ENCODE measurements at places on chromosomes 5 and 9.

DNA sequence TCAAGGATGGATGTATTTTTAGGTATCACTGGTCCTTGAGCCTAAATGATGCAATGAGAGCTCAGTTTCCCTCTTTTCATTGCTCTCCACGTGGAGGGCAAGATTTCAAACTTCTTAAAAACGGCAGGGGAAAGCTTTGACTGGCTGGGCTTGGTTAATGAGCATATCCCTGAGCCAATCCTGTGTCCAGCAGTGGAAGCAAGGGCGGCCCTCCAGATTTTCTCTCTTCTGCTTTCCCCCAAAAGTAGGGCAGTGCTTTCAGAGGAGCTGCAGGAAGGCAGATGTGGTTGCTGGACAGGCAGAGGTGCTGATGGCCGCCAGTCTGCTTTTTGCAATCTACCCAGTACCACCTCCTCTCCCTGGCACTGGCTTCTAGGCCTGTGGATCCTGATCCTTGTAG lies 30.0 kb upstream of the TBC1D2 start:
- DNase-seq = no peak

GRCh38 chr9:130254747-130255630 lies 10.6 kb upstream of the HMCN2 start:
- DNase-seq = no peak

- no peak for DNase-seq
Measured at GRCh38 chr9:31637265-31637664, 747.2 kb upstream of the ACO1 start.

GRCh38 chr5:51908215-51908614 lies 525.0 kb downstream of the ISL1 start:
- DNase-seq = no peak

GRCh38 chr9:73916016-73916673 lies 581.0 kb upstream of the RORB start:
- no peak for DNase-seq

- DNase-seq = no peak
Measured at GRCh38 chr9:5957166-5957565, 58.3 kb downstream of the RANBP6 start.

DNA sequence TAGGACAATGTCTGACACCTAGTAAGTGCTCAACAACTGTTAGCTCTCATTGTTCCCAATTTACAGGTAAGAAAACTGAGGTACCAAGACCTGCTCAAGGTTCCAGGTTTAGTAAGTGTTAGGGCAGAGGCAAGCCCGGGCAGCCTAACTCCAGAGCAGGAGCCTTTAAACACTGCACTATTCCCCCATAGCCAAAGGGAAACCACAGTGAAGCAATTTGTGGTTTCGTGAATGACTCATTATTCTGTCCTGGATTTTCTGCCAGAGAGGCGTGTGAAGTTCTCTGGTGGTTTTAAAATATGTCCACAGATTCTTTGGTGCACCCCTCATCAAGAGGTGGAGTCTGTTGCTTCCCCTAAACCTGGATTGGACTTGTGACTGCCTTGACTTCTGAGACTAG lies 1.0 kb upstream of the MCC start:
- no peak for DNase-seq

GRCh38 chr9:14341437-14342122 lies 27.6 kb upstream of the NFIB start:
- DNase-seq = no peak

GRCh38 chr5:32538031-32538547 lies 47.3 kb upstream of the SUB1 start:
- DNase-seq = no peak
